ENCODE measurements at places on chromosomes 1 and 21. TPM values are rescaled to one million over a fixed set of nuclear protein-coding genes. Genes with fewer than 3 reads are reported as not detected.

The SPRR4 gene
- total RNA-seq, result not detected

The VANGL2 gene
- 14.1 TPM for total RNA-seq

The RAB7B gene
- total RNA-seq, result 10.2 TPM

The ZSWIM5 gene
- 1.5 TPM for total RNA-seq

The APOBEC4 gene
- not detected for total RNA-seq

The SERPINC1 gene
- total RNA-seq, result not detected

The SEC16B gene
- 11.1 TPM for total RNA-seq

The ATP1A4 gene
- not detected for total RNA-seq

The PYHIN1 gene
- not detected for total RNA-seq

The MROH9 gene
- total RNA-seq, result not detected

The C1orf87 gene
- 1.9 TPM for total RNA-seq

The ABCA4 gene
- 0.49 TPM for total RNA-seq

The PTPRC gene
- total RNA-seq, result 12.7 TPM

The NBPF8 gene
- 4.6 TPM for total RNA-seq

- no peaks in the 10 kb centered on the region for H3K36me3 ChIP-seq
- no peaks in the 10 kb centered on the region for H3K27me3 ChIP-seq
- H3K4me1 ChIP-seq, result no peaks in the 10 kb centered on the region
- DNase-seq, result no peak
These were observed 61.4 kb downstream of the RNASEL start for GRCh38 chr1:182527680-182528079.

GRCh38 chr1:147807405-147807804 lies 47.0 kb upstream of the GJA5 start:
- no peaks in the 10 kb centered on the region for H3K4me1 ChIP-seq
- no peak for DNase-seq
- H3K27ac ChIP-seq, result no peak overlapping the region
- no peaks in the 10 kb centered on the region for H3K36me3 ChIP-seq
- no peaks in the 10 kb centered on the region for H3K27me3 ChIP-seq
- H3K4me3 ChIP-seq, result no peak overlapping the region

DNA sequence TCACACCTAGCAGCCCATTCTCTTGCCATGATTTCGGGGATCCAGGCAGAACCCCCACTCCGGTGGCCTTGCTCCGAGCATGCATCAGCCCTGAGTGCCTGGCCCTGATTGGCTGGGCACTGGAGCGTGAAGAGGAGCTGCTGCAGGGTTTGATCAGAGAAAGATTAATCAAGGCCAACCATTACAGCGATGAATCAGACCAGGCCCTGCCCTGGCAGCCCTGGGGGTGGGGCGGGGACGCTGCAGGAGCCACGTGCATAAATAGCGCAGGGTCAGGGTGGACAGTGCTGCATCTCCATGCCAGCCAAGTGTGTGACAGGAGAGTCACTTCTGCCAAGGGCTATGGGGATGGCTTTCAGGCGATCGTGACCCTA lies 3.4 kb upstream of the FAM131C start:
- H3K4me1 ChIP-seq, result peaks cover 11% of the 10 kb centered on the region
- no peaks in the 10 kb centered on the region for H3K27me3 ChIP-seq
- no peak for DNase-seq
- H3K36me3 ChIP-seq, result no peaks in the 10 kb centered on the region
- H3K27ac ChIP-seq, result no peak overlapping the region
- no peak overlapping the region for H3K4me3 ChIP-seq

- H3K4me3 ChIP-seq, result no peak overlapping the region
- H3K27ac ChIP-seq, result no peak overlapping the region
- no peaks in the 10 kb centered on the region for H3K36me3 ChIP-seq
- no peaks in the 10 kb centered on the region for H3K4me1 ChIP-seq
- H3K27me3 ChIP-seq, result no peaks in the 10 kb centered on the region
These were observed 200.6 kb downstream of the BRINP3 start for GRCh38 chr1:190277107-190277506.

- H3K27ac ChIP-seq, result no peak overlapping the region
- no peaks in the 10 kb centered on the region for H3K27me3 ChIP-seq
- DNase-seq, result no peak
- H3K4me1 ChIP-seq, result no peaks in the 10 kb centered on the region
These were observed 280.2 kb upstream of the PLXNA2 start for GRCh38 chr1:208524376-208524775.

GRCh38 chr1:23481026-23481597 lies 2.9 kb downstream of the ASAP3 start:
- H3K4me3 ChIP-seq, result no peak overlapping the region
- no peaks in the 10 kb centered on the region for H3K36me3 ChIP-seq
- no peak overlapping the region for H3K27ac ChIP-seq
- no peaks in the 10 kb centered on the region for H3K27me3 ChIP-seq

DNA sequence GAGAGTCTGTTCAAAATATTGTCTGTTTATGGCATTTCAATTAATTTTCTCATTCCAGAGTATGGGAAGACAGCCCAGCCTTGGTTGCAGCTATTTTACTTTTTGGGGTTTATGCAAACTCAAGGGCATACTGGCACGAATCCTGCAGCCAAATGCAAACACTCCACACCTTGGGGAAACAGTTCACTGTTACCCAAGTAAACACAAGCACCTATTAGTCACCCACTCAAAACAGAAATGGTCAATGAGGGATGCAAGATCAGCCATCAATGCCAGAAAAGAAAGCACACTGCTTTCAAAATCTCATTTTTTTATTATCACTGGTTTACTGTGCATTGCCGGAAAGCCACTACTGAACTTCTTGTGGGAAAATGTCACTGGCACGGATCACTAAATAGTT lies 170.6 kb downstream of the RUNX1 start:
- no peaks in the 10 kb centered on the region for H3K4me1 ChIP-seq
- no peak overlapping the region for H3K27ac ChIP-seq
- DNase-seq, result no peak
- H3K27me3 ChIP-seq, result no peaks in the 10 kb centered on the region
- no peak overlapping the region for H3K4me3 ChIP-seq

DNA sequence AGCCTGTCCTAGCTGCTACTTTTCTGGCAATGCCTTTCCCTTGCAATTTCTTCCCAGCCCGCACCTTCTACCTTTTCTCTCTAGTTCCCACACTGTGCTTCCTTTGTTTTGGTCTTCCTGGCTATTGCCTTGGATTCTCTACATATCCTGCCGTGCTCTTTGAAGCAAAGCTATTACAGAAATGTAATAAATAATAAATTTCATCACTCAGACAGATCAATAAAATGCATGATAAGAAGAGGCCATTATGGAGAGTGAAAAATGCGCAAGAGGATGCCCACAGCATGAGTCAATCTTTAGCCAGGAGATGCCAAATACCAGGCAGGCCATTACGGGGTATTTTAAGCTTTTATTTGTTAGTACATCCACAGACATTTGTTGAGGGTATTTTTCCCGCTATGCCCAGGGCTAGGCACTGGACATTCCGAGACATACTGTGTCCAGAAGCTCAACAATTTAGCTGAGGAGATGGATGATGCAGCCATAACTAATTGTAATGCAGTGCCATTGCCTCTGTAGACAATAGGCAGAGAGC lies 163.6 kb downstream of the ST6GALNAC3 start:
- no peaks in the 10 kb centered on the region for H3K4me1 ChIP-seq
- no peaks in the 10 kb centered on the region for H3K27me3 ChIP-seq
- no peak overlapping the region for H3K27ac ChIP-seq
- DNase-seq, result no peak
- H3K36me3 ChIP-seq, result no peaks in the 10 kb centered on the region

- no peaks in the 10 kb centered on the region for H3K27me3 ChIP-seq
- DNase-seq, result no peak
- H3K36me3 ChIP-seq, result no peaks in the 10 kb centered on the region
These were observed 27.9 kb downstream of the ANGEL2 start for GRCh38 chr1:212987702-212988322.

DNA sequence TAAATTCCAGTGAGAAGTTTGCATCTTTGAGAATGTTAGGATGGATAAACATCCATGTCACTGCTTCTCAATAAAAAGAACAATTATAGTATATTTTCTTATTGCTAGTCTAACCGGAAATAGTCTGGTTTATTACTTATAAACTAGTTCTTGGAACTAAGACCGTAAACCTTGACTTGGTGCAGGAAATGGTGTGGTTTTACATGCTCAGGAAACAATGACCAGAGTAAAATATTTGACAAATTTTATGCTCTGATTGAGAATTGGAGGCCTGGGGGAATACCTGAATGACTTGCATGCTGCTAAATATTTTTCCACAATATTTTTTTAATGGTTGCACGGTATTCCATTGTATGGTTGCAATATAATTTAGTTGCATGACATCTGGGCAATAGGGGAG lies 76.3 kb downstream of the XCL2 start:
- H3K4me3 ChIP-seq, result no peak overlapping the region
- no peaks in the 10 kb centered on the region for H3K36me3 ChIP-seq
- no peak for DNase-seq
- no peaks in the 10 kb centered on the region for H3K27me3 ChIP-seq
- no peak overlapping the region for H3K27ac ChIP-seq

DNA sequence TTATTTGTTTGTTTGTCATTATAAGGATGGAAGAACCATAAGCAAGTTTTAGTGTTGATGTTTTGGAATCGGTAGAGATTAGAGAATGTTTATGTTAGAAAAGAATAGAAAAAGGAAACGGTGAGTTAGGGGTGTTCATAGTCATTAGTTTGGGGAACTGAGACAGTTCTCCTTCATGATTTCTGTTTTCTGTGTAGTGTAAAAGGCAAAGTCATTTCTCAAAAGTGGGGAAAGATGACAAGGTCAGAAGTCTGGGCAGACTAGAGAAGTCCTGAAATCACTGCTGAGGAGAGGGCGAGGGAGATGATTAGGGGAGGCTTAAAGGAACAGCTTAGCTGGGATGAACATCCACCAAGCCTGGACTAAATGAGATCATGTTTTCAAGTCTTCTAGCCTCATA lies 498.9 kb downstream of the TTLL7 start:
- no peak for DNase-seq
- H3K27me3 ChIP-seq, result no peaks in the 10 kb centered on the region
- no peak overlapping the region for H3K27ac ChIP-seq
- H3K4me1 ChIP-seq, result no peaks in the 10 kb centered on the region

DNA sequence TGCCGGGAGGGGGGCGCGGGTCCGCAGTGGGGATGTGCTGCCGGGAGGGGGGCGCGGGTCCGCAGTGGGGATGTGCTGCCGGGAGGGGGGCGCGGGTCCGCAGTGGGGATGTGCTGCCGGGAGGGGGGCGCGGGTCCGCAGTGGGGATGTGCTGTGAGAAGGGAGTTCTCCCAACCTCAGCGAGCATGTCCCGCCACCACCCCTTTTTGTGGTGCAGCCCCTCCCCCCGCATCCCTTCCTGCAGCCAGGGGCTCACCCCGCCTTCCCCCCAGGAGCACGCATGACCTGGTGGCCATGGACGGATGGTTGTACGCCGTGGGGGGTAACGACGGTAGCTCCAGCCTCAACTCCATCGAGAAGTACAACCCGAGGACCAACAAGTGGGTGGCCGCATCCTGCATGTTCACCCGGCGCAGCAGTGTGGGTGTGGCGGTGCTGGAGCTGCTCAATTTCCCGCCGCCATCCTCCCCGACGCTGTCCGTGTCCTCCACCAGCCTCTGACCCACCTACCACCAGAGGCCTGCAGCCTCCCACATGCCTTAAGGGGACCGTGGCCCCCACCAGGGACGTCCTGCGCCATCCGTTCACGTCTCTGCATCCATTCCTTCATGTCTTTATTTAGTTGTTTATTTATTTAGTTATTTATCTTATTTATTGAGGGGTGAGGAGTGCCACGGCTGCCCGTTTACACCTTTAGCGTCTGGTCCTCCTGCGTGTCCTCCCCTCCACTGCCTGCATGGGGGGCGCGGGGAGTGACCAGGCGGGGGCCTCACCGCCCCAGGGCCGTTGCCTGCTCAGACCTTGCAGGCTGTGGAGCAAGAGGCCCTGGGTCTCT lies 1.4 kb upstream of the PLEKHN1 start:
- H3K4me1 ChIP-seq, result peaks cover 7% of the 10 kb centered on the region
- H3K4me3 ChIP-seq, result no peak overlapping the region
- no peaks in the 10 kb centered on the region for H3K27me3 ChIP-seq
- H3K27ac ChIP-seq, result no peak overlapping the region
- DNase-seq, result no peak
- H3K36me3 ChIP-seq, result no peaks in the 10 kb centered on the region

DNA sequence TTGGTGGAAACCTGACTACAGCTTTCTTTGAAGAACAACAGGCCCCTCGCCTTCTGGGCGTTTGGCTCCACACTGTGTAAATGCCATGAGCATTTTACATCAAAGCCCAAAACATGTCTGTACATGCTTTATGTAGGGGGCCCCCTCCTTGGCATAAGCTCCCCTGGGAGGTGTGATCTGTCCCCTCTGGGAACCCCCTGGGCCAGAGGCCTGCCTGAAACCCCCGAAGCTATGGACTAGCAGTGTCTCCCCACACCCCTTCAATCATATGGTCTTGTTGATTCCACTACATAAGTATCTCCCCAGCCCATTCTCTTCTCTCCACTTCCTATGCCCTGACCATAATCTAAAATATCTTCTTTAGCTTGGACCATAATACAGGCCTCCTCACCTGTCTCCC lies 241.5 kb downstream of the C1orf94 start:
- no peaks in the 10 kb centered on the region for H3K27me3 ChIP-seq
- H3K4me3 ChIP-seq, result no peak overlapping the region
- no peak overlapping the region for H3K27ac ChIP-seq
- H3K4me1 ChIP-seq, result no peaks in the 10 kb centered on the region

DNA sequence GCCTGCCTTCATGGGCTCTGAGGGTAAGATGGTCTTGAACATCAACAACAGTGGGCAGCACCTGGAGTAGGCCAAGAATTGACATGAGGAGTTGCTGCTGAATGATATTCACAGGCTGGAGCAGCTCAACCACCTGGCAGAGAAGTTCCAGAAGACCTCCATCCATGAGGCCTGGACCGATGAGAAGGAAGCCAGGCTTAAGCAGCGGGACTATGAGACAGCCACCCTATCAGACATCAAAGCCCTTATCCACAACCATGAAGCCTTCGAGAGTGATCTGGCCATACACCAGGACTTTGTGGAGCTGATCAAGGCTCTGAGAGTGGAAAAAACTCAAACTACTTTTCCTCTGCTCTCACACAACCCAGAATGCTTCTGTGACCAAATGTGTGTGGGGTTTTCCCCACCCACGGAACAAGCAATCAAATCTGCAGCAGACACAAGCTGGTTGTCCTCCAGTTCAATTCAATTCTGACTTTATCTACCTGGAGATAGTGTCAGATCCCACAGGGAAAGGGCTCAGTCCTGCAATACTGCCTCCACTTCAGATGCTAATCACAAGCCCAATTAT lies 12.1 kb upstream of the EPHA10 start:
- no peaks in the 10 kb centered on the region for H3K36me3 ChIP-seq
- H3K4me1 ChIP-seq, result no peaks in the 10 kb centered on the region
- H3K4me3 ChIP-seq, result no peak overlapping the region
- DNase-seq, result no peak

- H3K4me1 ChIP-seq, result no peaks in the 10 kb centered on the region
- no peaks in the 10 kb centered on the region for H3K36me3 ChIP-seq
- DNase-seq, result no peak
These were observed 25.0 kb upstream of the SHE start for GRCh38 chr1:154527192-154527591.

GRCh38 chr1:5941671-5942070 lies 50.6 kb downstream of the NPHP4 start:
- H3K4me3 ChIP-seq, result no peak overlapping the region
- no peaks in the 10 kb centered on the region for H3K36me3 ChIP-seq
- DNase-seq, result no peak
- no peak overlapping the region for H3K27ac ChIP-seq
- H3K4me1 ChIP-seq, result no peaks in the 10 kb centered on the region

- H3K27ac ChIP-seq, result no peak overlapping the region
- no peaks in the 10 kb centered on the region for H3K36me3 ChIP-seq
- no peaks in the 10 kb centered on the region for H3K27me3 ChIP-seq
These were observed 37.0 kb upstream of the PRSS38 start for GRCh38 chr1:227778401-227778947.

GRCh38 chr1:196317535-196318522 lies 290.4 kb downstream of the KCNT2 start:
- H3K4me3 ChIP-seq, result no peak overlapping the region
- no peak for DNase-seq
- H3K36me3 ChIP-seq, result no peaks in the 10 kb centered on the region
- H3K27ac ChIP-seq, result no peak overlapping the region

Data from uterus (tissue), 4 donors.